ENCODE measurements at places on chromosomes 12 and 14.

- no peak for DNase-seq
Observed at GRCh38 chr14:89388853-89389252, 28.2 kb downstream of the FOXN3 start.

DNA sequence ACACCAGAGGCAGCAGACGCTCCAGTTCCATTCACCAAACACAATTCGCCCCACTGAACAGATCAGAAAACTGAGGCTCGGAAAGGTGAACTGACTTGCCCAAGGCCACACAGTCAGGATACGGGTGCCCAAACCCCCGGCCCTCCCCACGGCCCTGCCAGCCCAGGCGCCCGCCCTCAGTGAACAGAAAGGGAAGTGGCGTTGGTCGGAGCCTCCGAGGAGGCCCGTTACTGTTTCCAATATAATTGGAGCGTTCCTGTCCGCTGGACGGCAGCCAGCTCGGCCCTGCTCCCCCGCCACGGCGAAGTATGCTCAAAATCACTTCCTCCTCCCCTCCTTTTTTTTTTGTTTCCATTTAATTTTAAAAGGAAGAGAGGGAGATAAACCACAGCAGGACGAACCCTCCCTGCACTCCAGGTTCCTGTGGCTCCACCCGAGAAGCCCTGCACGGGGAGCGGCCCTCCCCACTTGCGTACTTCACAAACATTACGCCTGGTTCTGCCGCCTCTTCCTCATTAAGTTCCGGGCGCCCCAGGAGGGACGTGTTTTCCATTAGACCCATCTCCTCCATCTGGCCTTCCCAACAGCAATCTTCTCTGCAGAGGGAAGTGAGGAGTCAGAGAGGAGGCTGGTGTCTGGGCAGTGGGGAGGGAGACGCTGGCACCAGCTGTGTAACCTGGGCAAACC, 61.1 kb downstream of the NCOR2 start:
- DNase-seq = no peak

DNA sequence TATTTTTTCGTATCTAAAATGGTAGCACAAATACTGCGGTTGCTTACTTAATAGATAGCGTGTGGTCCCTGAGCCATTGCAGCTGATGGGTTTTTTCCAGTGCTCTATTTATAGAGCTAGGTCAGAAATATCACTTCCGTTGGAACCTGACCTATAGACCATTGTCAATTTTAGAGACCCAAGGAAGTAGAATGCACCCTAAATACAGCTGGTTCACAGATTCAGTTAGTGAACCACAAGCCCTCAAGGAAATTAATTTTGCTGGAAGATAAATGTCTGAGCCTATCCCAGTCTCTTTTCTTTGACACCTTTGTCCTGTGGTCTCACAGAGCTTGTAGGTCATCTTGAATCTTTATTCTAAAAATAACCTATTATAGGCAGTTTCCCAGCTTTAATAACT, 391.0 kb downstream of the ZFP36L1 start:
- no peak for DNase-seq

DNA sequence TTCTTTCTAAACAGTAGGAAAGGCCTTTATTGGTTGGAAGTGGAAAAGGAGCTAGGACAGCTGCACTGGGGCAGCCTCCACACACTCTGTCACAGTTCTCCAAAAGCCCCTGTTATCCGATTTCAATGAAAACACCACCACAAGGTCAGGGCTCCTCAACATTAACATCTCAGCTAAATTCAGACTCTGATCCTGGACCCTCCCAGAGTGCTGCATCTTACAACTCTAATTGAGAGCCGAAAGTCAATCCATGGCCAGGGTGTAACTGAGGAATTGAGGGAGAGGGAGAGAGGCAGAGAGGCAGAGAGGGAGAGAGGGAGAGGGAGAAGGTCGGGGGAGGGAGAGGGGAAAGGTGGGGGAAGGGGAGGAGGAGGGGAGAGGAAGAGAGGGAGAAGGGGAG, 32.1 kb downstream of the DICER1 start:
- DNase-seq = no peak

- no peak for DNase-seq
Observed at GRCh38 chr12:45433441-45433868, 217.6 kb downstream of the ANO6 start.

DNA sequence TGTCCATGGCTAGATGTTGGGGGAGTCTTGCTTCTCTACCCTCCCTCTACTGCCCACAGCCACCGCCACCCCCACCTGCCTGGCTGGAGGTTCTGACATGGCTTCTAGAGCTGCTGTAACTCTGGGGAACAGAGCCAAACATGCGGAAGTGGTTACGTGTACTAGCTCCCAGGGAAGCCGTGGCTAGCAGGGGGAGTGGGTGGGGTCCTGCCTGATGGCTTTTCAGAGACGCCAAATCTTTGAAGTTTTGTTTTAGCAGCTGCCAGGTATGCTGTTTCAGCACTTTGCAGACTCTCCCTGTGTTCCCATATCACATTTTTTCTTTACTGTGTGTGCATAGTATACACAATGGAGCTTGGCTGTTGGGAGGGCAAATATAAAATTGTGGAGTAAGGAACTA, 150.3 kb downstream of the TGFB3 start:
- DNase-seq = no peak

DNA sequence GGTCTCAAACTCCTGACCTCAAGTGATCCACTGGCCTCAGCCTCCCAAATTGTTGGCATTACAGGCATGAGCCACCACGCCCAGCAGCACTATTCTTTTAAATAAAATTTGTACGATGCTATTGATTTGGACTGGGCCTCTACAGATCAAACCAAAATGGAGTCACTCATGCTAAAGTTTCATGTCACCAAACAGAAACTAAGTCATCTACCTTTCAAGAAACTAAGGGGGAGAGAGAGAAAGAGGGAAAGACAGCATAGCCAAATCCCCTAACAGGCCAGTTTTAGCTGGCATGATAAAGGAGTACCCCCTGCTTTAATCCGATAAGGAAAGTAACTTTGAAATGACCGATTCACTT, 23.1 kb upstream of the STK38L start:
- DNase-seq = no peak

DNA sequence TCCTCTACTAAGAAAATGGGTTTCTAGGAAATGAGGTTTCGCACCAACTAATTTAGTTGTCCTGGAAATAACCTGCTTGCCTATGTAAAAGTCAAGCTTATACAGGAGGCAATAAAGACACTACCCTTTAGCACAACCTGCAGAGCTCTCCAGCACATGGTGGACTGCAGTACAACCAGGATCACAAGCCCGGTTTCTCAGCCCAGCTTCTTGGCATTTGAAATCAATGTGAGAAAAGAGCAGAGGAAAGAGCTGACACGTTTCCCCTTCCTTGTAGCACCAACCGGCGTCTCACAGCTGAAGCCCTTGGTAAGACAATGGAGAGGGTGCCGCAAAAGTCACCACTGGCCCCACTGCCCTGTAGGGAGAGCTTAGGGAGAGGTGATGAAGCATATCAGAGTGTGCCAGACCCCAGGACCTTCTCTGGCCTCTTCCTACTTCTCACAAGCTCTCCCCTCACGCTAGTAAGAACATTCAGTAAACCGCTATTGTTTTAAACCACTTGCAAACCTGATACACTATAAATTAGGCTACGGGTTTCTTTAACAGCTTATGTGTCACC, 8.6 kb downstream of the SPTLC2 start:
- no peak for DNase-seq

DNA sequence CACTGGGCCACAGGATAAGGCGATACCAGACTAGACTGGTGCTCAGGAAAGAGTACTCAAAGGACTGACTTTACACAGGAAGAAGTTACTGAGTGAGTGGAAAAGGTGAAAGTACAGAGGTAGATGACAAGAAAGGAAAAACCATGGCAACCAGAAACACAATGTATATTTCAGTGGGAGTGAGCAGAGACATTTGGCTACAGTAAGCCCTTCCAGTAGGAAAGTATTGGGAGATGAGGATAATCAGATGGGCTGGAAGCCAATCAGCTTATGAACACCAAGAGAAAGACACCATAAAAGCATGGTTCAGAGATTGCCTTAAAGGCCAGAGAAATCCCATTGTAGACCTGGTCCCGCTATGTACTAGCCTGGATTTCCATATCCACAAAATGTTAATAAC, 51.6 kb downstream of the TMTC1 start:
- no peak for DNase-seq

DNA sequence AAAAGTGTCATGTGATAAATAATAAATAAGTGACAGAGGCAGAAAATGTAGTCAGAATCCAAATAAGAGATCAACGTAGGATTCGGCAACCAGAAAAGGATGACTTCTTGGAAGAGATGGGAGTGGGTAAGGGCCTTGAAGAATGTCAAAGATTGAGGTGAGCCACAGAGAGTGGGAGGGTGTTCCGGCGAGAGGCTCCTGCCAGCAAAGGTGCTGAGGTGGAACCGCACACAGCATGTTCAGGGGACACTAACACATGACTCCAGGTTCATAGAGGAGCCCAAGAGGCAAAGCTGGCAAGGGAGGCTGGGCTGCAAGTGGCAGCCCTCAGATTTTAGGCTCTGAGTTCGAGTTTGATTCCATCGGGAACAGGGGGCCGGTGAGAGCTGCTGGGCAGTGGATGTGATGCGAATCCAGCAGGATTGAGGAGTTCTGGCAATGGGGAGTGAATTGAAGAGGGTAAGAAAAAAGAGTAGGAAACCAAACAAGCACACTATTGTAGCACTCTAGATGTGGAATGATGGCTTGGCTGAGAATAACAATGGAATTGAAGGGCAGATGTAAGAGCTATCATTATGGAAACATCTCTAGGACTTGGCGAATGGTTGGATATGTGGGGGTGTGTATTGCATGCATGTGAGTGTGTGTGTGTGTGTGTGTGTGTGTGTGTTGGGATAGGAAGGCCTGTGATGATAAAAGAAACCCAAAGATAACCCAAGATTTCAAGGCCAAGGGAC, 36.5 kb downstream of the LRRC74A start:
- DNase-seq = no peak

- DNase-seq = no peak
Observed at GRCh38 chr12:96136161-96136560, 58.0 kb upstream of the ELK3 start.

GRCh38 chr12:91098941-91099340, 12.4 kb downstream of the LUM start:
- DNase-seq = no peak

- no peak for DNase-seq
Observed at GRCh38 chr12:114884575-114884974, 200.6 kb upstream of the TBX3 start.

- DNase-seq = no peak
Observed at GRCh38 chr12:86158956-86159355, 97.2 kb downstream of the MGAT4C start.

GRCh38 chr12:58415716-58416115, 474.3 kb downstream of the ATP23 start:
- DNase-seq = no peak

DNA sequence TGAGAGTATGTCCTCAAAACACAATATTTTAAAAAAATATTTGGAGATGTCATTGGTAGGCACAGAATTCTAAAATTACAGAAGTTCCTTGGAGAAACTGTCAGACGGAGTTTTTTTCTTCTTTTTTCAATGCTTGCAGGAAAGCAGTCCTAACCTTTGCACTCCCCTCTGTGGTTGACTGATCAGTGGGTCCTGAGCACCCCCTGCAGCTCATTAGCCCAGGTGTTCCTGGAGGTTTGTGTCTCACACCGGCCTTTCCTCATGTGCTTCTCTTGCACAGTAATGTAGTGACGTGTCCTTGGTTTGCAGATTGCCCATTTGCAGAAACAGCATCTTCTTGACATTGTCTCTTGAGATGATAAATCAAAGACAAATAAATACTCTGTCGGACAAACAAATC, 513.0 kb downstream of the TMEM121 start:
- DNase-seq = peak; percentile 80

- peak; percentile 32 for DNase-seq
Observed at GRCh38 chr12:48198672-48198971, 4.5 kb downstream of the OR10AD1 start.

GRCh38 chr12:114683709-114684097, 272 bp downstream of the TBX3 start:
- no peak for DNase-seq

DNA sequence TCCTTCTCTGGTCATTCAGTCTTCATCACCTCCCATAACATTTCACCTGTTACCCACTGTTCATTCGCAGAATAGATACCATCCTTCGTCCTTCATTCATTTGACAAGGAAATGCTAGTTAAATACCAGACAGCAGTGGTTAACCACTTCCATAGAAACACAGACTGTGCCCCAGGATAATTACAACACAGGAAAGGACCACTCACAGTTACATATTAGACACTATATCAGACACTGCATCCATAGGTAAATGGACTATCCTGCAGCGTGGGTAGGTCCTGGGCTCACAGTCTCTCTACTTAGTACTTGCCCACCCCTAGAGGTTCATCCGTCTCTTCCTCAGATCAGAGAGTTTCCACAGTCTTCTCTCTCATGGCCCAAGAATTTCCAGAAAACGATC, 1044.6 kb downstream of the VRK1 start:
- no peak for DNase-seq

GRCh38 chr12:28114488-28114887, 75.8 kb upstream of the CCDC91 start:
- DNase-seq = no peak

GRCh38 chr14:64691376-64691775, 12.8 kb upstream of the PLEKHG3 start:
- DNase-seq = no peak

DNA sequence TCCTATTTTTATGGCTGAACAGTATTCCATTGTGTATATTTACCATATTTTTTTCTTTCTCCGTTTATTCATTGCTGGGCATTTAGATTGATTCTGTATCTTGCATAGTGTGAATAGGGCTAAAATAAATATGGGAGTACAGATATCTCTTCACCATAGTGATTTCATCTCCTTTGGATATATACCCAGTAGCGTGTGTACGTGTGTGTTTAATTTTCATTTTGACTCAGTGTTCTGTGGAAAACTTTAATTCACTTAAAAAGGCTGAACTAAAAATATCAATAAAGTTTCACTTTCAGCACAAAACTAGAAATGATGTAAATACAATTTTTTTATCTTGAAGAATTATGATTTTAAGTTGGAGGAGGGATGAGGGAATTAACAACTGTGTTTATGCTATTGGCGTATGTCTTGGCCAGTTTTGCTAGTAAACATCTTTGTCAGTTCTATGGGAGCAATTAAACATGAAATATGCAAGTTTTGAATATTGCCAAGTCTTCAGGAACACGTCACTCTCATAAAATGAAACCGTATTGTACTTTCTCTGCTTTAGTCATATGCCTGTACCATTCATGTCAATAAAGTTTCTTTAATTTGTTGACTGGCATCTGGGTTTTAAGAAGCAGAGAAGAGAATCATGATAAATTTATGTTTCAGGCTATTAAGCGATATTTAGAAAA, 99.8 kb downstream of the PTGER2 start:
- DNase-seq = no peak

GRCh38 chr12:92218394-92219077, 72.9 kb upstream of the BTG1 start:
- DNase-seq = no peak
